ENCODE measurements at places on chromosomes 16 and 17.

DNA sequence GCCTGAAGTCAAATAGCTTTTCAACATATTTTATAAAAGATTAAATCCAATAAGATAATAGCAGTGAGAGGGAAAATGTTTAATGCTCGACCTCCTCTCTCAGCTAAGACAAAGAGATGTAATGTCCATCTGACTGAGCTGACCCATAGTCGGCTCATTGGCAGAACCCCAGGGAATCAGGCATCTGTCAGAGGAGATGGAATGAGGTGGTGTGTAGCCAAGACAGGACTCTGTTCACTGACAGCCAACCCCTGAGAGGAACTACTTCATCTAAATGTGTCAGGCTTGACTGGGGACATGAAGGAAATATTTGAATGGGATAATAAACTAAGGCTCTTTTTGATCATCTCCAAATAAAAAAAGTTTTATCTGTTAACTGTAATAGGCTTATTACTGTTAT is 188.0 kb downstream of the CDH11 start:
- DNase-seq: no peak

DNA sequence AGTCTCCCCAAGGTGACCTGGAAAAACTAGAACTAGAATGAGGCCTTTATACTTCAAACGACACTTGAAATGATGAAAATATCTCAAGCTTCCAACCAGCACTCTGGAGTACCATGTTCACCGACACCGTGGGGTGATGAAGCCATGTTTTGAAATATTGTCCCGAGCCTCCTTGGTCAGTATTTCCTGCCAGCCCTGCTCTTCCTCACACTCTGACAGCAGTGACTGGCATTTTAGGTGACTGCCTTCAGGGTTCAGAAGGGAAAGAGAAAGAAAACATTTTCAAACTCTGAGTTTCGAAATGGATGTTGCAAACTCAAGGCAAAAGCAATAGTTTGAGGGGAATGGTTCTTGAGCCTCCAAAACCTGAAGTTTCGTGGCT is 39.3 kb upstream of the IRX6 start:
- DNase-seq: no peak

DNA sequence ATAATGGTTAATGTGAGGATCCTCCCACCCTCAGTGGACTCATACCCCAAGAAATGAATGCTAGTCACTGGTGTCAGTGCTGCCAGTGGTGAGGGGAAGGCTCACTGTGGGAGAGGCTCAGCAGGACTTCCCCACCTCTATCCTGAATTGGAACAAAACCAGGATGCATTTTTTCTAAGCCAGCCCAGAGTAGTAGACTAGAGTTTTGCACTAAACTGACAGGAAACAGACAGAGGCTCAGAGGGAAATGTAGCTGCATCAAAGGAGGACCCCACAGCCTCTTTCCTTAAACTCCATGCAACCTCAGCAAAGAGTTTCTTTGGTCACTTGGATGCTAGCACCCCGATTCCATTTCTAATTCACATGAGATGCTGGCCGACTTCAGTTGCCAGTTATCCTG is 10.7 kb upstream of the SKAP1 start:
- DNase-seq: no peak

DNA sequence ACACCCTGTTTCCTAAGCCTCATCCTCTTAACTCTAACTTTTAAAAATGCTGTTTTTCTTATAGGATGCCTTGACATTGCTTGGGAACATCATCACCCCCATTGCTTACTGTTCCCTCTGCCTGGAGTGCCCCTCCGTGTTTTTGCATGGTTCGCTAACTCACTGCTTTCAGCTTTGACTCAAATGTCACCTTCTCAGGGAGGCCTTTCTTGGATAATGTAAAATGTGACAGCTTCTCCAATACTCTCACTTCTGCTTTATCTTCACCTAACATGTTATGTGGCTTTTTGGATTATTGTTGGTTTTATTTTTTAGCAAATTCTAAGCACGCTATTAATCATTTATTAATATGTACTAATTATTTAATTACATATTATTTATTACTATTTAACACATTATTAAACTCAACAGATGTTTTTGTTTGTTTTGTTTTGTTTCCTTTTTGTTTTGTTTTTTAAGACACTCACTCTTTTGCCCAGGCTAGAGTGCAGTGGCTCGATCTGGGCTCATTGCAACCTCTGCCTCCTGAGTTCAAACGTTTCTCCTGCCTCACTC is 3.8 kb downstream of the CRYM start:
- DNase-seq: no peak

DNA sequence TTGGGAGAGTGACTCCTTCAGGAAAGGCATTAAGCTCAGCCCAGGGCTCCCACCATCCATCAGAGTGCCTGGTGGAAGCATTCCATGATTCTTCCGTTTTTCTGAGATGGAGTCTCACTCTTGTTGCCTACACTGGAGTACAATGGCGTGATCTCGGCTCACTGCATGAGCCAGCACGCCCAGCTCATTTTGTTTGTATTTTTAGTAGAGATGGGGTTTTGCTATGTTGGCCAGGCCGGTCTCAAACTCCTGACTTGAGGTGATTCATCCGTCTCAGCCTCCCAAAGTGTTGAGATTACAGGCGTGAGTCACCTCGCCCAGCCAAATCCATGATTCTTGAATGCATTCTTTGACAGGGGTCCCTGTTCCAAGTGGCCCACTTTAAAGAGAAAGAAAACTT is 23.1 kb downstream of the MIS12 start:
- no peak for DNase-seq

DNA sequence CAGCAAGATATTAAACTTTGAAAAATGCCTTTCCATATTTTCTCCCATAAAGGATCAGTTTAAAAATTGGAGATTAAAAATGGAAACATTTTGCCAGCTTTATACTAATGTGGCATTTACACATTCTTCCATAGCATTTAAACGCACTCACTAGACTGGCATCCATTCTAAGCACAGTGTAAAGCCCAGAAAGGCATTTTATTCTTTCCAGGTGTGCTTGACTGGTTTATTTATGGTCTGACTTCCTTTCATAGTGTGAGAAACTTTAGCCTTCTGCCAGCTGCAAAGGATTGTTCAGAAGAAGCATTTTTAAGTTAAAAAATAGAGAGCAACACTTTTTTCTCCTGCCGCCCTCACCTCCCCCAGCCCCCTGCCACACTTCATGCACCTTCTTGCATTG is 271.7 kb upstream of the PSMD7 start:
- DNase-seq: no peak

- DNase-seq: peak; percentile 85
Observed at GRCh38 chr16:78770353-78771091, 671.1 kb downstream of the WWOX start.

DNA sequence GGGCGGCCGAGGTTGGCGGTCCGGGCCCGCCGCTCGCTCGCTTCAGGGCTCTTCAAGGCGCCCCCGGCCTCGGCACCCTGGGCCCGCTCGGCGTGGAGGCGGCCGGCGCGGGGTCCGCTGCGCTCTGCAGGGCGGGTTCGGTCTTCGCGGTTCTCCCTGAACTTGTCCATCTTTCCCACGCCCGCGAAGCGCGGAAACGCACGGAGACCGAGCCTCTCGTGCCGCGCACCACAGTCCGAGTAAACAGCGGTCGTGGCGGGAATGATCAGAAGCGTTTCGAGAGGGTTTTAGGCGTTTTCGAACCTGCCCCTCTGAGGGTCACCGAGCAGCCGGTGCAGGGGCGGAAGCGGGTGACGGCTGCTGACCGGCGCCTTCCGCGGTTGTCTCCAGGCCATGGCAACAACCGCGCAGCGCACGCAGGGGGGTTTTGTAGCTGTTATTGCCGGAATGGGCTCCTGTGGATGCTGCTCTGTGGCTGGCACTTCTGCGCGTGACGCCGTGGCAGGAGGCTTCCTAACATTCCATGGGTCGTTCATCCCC is 414 bp downstream of the NARF start:
- DNase-seq: peak; percentile 45

GRCh38 chr16:7492122-7492521 is 159.5 kb downstream of the RBFOX1 start:
- DNase-seq: no peak

DNA sequence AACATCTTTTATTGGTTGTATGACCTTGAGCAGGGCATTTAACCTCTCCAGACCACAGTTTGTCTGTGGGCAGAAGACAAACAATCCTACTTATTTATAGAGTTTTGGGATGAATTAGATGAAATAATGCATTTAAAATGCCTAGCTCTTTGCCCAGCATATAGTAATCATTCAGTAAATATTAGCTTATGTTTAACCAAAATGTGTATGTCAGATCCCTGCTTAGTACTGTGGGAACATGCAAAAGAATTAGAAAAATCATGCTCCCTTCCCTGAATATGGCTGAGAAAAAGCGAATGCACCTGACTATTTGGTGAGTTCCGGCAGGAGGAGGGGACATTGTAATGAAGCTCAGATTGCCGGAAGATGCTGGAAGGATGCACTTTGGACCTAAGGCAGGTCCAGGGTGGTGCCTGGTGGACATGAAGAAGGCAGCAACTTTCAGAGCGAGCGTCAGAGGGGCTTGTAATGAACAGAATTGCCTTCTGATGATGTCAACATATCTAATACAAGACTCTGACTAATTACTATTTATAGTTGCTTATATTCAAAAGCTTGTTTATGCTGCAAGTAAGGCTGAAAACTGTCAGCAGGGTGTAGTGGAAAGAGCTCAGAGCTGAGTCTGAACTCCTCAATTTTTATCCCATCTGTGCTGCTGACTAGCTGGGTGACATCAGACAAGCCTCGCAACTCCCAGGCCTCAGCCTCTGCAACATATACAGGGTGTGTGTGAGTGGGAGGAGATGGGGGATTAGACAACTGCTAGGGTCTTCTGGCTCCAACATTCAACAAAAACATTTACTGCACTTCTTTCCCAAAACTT is 221.2 kb downstream of the PRKCA start:
- DNase-seq: no peak

GRCh38 chr17:56175299-56175955 is 22.2 kb downstream of the ANKFN1 start:
- no peak for DNase-seq

DNA sequence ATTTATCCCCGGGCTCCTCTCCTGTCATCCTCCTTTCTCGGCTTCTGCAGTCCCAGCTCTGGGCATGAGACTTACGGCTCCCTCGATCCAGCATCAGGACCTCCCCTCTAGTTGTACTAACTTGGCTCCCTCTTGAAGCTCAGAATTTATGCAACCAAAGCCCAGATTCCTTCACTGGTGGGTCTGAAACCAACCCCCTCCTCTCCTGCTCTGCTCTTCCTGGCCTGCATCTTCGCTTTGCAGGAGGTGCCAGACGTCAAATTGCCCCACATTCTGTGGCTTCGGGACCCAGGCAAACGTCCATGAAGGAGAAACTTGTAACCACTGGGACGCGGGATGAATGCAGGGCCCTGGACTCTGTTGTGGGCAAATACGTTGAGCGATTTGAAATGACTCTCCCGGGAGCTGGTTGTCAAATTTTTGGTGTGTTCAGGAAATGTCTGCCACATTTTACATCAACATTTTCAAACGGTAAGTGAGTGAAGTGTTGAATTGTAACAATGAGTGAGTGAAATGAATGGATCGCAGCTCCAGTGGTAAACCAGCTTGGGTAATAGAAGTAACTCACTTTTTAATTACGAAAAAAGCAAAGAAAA is 29.3 kb upstream of the ELAC2 start:
- no peak for DNase-seq

DNA sequence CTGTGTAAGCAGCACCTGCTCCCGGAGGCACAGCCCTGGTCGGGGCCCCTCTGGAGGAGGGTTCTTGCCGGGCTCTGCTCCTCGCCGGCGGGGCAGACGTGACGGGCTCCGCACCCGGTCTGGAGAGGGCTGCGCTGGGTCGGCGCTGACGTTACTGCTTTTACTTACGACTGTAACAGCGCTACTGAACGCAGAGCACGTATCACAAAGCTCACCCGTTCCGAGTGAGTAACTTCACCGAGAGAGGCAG is 1.3 kb upstream of the RAB40C start:
- DNase-seq: peak; percentile 46

- no peak for DNase-seq
Observed at GRCh38 chr16:1182316-1182671, 29.4 kb downstream of the CACNA1H start.

- DNase-seq: peak; percentile 45
Observed at GRCh38 chr17:81831957-81832607, 1.0 kb downstream of the MCRIP1 start.

DNA sequence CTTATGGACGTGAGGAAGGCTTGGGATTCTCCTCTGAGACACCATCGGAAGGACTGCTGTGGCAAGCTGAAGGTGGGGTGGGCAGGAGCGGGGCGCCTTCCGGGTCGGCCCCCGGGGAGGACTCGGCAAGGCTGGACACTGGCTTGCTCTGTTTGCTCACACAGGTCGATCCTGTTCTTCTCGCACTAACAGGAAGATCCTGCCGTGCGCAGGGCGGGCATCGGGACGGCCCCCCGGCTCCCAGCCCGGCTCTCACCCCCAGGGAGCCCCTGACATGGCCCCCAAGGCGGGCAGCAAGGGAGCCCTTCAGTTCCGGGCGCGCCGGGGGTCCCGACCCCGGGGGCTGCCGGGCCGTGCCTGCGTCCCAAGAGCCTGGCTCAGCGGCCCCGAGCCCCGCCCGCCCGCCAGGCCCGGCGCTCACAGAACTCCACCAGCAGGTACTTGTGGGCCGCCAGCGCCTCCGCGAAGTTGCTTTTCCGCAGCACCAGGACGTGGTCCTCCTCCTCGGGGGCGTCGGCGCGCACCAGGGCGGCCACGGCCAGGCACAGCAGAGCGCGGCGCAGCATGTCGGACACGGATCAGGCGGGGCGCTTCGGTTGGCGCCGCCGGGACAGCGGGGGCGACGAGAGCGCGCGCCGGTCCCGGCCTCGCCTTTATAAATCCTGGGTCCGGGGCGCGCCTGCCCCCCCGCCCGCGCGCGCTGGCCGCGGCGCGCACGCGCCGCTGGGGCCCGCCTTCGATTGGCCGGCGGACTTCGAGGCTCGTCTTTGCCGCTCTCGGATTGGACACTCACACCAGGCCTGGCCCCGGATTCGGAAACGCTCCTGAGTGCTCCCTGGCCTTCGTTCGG is at the start of gene P4HB:
TSS of gene P4HB (minus strand) at position 630 of the 850 bp plus-strand sequence. CDS start at position 566, 64 bp downstream.
- DNase-seq: no peak

DNA sequence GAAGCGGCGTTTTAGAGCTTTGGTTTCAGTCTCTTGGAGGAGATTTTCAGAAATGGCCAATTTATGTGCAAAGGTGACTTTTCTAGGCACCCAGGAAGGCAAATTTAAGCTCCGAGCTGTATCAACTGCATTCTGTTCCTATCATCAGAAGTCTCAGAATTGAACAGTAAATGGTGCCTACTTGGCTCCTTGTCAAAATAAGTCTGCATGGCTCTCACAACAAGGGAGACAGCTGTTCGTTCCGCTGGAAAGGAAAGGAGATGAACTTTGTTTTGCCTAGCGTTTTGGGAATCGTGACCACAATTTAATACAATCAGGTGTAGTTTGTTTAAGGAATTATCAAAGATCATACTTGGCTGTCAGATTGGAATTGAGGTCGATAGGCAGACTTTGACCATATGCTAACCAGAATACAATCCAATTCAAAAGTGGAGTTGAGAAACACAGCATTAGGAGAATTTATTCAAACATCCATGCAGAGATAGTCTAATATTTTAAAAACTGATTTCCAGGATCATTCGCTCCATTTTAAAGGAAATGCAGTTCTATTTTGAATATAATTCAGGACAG is 139.4 kb downstream of the CPPED1 start:
- no peak for DNase-seq

DNA sequence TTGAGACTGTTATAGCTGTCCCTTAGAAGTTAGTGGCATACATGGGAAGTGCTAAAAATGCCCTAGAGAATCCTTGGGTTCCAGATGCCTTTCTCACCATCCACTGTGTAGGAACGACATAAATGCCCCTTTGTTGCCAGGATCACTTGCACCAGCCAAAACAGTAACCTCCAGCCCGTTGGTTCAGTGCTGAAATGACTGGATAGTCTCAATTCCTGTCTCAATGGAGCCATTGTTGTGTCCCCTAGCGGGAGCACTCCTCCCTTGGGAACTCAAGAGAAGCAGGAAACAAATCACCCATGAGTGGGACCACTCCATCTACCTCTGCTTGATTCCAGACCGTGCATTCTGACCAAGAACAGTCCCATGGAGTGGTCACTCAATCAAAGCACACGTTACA is 23.1 kb downstream of the MPHOSPH6 start:
- no peak for DNase-seq

Measured in CD4-positive, alpha-beta T cell (primary cell).